ENCODE measurements at places on chromosomes 2 and 18.

- no peak for DNase-seq
Observed at GRCh38 chr2:74119339-74119738, 28.4 kb downstream of the BOLA3 start.

DNA sequence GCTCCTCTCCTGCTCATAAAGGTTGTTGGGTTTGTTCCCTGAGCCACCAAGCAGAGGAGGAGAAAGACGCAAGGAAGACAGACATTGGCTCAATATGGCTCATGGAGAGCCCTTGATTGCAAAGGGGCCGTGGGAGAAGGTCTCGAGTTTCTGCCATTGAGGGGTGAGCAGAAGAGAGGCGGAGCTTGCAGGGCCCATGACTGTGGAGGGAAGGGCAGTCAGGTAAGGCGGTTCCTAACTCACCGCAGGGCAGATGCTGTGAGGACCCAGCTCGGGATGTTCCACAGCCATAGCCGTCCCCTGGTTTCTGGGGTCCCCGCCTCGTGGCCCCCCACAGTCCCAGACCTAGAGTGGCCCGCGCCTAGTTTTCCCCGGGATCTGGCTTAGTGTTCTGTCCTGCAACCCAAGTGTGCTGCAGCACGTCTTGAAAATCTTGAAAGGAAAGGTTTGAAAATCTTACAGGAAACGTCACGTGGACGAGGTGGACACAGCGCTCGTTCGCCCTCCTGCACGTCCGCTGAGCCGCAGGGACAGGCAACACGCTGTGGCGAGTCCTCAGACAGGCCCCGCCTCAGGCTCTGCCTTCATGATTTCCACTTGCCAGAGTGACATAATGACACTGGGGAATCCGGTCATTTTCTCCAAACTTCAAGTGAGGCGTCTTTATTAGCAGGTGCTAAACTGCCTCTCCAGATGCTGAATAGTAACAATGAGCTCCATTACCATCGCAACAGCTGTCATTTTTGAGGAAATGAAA, 105.5 kb upstream of the HDAC4 start:
- DNase-seq: no peak

- DNase-seq: no peak
Observed at GRCh38 chr2:202019689-202020450, 13.8 kb upstream of the FZD7 start.

DNA sequence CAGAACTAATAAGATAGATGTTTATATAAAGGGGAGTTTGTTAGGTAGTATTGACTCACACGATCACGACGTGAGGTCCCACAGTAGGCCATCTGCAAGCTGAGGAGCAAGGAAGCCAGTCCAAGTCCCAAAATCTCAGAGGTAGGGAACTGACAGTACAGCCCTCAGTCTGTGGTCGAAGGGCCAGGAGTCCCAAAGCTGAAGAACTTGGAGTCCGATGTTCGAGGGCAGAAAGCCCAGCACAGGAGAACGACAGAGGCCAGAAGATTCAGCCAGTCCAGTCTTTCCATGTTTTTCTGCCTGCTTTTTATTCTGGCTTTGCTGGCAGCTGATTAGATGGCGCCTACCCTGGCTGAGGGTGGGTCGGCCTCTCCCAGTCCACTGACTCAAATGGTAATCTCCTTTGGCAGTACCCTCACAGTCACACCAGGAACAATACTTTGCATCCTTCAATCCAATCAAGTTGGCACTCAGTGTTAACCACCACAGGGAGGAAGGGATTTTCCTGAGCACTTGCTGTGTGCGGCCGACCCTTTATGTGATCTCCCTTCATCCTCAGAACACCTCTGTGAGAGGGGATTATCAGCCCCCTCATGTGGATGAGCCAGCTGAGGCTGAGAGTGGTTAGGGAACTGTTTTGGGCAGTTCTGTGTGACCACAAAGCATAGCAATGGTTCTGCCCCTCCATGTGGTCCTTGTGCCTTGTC, 78.3 kb downstream of the RNF144A start:
- no peak for DNase-seq

DNA sequence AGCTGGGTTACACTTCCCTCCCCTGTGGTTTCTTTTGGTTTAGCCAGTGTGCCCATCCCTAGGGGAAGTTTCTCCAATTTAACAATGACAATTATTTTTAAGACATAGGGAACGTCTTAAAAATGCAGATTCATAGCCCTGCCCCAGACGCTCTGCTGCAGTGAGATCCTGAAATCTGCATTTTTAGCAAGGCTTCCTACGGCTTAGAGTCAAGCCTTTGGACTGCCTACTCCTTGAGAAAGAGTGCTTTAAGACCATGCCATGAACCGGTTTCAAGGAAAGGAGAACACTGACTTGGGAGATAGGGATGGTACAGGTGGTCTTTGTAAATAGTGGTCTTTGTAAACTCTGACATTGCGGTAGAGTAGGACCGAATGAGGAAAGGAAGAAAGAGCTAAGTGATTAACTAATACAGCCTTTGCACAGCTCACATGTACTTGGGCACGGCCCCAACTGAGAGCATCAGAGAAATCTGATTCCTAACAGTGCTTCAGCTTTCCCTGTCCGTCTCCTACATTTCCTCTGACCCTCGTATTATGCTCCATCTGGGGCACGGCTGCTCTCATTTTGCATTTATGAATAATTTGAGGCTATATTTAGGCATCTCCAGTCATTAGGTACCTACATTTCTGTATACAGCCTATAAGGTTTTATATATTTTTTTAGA, 217.6 kb upstream of the TANK start:
- DNase-seq: no peak

All from HCT116 (cell line).